ENCODE measurements at places on chromosomes 6 and 20.

GRCh38 chr6:119297049-119297448 is 52.5 kb downstream of the MAN1A1 start:
- no peak for DNase-seq

DNA sequence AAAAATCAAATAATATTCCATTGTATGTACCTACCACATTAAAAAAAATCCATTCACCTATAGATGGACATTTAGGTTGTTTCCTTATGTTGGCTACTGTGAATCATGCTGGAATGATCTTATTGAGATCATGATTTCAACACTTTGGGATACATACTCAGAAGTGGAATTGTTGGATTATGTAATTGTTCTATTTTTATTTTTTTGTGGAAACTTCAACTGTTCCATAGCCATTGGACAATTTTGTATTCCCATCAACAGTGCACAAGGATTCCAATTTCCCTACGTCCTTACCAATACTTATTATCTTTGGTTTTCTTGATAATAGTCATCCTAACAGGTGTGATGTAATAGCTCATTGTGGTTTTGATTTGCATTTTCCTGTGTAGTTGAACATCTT is 834.0 kb downstream of the MAFB start:
- DNase-seq: no peak

DNA sequence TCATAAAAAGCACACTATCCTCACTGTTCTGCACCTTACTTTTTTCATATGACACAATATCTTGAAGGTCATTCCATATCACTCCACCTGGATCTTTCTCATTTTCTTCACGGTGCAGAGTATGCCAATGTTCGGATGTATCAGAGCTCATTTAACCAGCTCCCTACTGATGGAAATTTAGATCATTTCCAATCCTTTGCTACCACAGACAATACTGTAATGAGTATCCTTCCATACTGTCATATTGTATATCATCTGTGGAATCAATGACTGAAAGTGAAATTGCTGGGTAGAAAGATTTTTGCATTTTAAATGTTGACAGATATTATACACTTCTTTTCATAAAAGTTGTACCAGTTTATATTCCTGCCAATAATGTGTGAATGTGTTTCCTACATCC is 2.2 kb upstream of the RAB44 start:
- no peak for DNase-seq

DNA sequence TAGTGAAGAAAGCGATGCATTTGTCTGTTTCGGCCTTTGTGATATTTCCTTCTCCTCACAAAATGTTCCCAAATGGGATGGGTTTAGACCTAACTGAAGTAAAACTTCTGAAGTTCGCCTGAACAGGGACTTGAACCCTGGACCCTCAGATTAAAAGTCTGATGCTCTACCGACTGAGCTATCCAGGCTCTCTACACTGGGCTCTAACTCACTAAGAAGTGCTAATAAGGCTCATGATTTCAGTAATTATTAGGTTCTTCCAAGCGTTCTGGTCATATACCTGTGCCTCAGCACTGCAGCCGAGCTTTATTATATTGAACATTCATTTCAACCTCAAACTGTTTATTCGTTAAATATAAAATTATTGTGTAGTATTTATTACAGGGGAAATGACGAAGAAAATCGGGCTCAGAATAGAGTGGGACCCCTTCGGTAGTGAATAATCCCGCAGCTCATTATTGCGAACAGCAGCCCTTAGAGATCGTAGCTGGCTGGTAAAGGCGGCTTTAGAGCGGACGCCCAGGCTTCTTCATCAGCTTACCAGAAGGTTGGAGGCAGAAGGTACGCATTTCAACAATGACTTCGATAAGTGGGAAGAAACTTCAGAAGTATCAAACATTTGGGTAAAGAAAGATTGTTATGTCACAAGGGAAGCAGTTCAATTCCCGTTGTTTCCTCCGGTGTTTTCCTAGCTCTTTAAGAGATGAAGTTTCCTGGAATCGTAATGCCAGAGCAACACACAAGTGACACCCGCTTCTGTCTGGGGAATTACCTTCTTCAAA is 119.0 kb upstream of the ZNF184 start:
- DNase-seq: peak; percentile 7

DNA sequence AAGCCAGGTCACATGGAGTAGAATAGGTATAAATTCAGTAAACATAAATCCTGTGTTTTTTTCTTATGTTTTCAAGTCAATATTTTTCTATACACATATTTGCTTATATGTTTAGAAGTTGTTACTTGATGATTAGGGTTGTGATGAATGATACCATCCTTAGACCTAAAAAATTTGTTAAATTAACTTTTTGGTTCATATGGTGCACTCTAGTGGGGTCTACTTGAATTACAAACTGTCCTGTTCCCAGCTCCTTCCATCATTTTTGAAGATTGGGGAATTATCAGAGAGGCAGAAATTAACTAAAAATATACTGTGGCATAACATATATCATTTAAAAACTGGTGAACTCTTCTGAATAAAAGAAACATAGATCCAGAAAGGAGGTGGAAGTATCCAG is 48.3 kb upstream of the RIPPLY2 start:
- DNase-seq: no peak

DNA sequence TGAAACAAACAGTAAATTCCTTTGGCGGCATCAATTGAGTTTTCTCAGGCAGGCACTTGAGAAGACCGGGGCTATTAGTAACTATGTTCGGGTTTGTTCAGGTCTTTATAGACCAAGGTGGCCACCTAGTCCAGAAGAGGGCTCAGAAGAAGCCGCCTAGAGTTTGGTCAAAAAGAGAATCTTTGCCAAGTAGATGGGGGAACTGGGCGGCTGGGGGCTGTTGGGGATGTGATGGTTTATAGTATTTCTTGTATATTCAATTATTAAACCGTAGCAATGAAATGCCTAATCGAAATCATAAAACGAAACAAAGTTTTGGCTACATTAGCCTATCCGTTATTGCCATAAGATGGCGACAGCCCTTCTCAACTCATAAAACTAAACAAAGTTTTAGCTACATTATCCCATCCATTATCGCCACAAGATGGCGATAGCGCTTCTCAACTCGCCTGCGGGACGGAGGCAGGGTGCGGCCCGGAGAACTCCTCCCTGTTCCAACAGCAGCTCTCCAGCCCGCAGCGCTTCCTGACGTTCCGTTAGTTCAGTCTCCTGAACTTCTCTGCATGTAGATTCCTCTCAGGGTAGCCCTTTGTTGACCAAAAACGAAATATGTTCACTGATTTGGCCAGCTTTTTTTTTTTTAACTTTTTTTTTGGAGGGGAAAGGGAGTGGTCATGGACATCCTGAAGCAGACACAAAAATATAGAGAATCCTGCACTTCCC is 120.5 kb upstream of the PRSS16 start:
- DNase-seq: peak; percentile 91

DNA sequence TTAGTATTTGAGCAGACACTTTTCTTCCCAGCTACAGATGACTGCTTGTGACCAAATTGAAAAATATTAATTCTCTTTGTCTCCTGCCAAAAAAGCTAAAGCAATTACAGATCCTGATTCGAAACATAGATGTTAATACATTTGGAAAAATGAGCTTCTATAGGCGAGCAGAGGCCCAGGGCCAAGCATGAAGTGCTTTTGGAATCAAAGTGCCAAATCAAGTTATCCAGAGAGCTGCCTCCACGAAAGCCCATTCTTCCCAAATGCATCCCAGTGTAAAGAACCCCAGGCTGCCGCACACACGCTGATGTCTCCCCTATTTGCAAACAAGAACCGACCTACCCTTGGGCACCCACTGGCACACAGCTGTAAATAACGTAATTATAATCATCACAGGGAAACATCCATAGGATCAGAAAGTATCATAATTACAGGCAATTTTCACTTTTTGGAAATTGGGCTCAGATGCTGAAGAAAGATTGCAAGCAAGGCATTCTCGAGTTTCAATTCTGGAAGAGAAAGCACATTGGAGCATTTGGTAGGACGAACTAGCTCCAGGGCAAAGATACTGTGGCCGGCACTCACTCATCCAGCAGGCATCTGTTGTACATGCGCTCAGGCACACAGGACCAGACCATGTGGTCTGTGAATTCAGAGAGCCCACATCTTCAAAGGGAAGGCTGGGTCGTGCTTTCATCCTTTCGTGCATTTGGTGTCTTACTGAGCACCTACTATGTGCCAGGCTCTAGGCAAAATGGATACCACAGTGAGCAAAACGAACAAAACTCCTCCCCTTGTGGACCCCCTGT is 45.9 kb downstream of the BMP7 start:
- DNase-seq: no peak

DNA sequence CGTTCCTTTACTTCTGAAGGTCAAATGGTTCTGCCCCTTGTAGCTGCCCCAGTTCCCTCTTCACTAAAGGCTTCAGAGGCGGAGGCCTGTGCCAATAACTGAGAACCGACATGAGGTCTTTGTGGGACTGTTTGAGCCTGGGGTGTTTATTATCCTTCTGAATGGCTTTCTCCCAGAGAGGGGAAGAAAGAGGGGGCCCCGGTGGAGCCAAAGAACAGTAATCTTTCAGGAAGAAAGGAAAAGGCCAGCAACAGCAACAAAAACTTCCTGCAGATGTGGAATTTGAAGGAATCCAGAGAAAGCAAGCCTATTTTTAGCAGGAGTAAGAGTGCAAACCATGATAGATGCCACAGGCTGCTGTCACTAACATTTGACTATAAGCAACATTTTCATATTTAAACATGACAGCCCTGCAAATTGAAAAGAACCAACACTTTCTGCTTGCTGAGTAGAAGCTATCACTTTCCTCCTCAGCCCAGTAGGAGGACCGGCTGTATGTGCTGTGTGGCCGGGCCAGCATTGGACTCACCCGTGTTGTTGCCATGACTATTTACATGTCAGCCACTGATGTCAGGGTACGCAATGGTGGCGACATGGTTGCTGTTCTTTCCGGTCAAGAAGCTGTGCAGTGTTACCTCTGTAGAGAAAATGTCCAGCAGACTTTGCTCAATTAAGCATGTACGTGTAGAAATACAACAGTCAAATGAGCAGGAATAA is 121.3 kb downstream of the SOBP start:
- no peak for DNase-seq

DNA sequence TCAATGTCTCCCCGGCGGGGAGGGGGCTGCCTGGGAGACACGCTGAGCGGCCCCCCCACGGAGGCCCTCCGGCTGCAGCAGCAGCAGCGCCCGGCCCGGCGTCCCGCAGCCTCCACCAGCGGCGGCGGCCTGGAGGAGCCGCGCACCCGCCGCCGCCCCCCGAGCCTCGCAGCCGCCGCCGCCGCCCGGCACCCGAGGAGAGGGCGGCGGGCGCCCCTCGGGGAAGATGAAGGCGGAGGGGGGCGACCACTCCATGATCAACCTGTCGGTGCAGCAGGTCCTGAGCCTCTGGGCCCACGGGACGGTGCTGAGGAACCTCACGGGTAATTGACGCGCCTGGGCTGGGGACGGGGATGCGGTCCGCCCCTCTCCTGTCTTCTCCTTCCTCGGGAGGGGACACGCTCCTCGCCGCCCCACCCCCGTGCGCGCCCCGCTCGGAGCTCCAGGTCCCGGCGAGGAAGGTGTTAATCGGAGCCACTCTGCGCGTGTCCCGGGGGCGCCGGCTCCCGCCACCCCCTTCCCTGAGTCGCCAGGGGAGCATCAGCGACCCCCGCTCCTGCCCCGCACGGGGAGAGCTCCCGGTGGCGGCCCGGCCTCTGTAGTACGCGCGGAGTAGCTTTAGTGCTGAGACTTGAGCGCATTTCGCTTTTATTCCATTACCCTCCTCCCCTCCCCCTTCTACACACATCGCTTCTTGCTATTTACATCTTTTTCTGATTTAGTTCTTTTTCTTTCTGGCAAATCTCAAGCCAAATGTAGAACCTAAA is 686 bp downstream of the TMEM170B start:
- DNase-seq: peak; percentile 21

DNA sequence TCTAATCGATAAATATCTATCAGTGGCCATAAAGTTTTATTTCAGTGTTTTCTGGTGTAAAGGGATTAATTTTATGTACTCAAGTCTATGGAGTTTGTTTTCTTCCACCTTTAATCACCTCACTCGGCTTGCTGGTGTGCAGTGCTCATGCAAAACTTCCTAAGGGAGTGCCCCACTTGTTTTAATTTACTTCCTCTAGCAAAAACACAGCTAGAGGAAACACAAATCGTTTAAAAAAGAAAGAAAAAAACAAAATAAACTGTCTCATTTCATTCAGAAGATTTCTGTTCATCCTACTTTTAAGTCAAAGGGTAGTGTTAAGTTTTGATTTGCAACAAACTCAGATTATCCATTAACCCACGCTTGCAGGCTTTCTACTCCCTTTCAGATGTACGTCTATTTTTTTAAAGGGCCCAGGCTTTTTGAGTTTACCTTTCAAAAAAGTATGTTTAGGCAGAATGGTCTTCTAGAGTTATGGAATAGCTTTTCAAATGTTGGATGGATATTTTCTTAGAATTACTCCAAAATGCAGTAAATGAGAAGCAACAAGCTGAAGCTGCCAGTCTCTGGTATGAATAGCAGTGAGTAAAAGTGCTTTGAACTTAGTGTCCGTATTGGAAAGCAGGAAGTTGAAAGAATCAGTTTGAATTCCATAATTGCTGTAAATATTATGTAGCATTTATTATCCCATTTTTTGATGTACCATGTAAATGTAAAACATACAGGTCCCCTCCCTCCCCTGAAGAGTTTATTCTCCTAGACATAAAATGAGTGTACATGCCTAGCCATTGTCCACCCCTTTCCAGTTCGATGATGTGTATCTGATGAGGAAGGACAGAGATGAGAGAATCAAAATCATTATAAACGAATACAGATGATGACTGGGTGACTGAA is 113.3 kb downstream of the SLC16A10 start:
- DNase-seq: no peak

DNA sequence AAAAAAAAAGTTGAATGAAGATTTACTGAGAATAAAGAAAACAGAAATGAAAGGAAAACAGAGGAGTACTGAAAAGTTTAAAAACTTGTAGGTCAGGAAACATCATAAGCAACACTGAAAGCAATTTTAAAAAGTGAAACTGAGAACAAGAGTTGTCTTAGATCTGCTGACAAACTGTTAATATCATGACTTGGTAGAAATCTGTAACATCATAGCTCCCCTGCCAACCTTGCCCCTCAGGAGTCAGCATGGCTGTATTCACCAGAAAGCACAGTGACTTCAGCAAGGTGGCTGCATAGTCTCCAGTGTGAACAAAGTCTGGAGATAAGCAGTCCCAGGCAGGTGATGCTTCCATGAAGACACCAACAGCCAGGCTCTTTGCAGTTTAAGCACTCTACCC is 5.3 kb downstream of the NAA20 start:
- peak; percentile 22 for DNase-seq

DNA sequence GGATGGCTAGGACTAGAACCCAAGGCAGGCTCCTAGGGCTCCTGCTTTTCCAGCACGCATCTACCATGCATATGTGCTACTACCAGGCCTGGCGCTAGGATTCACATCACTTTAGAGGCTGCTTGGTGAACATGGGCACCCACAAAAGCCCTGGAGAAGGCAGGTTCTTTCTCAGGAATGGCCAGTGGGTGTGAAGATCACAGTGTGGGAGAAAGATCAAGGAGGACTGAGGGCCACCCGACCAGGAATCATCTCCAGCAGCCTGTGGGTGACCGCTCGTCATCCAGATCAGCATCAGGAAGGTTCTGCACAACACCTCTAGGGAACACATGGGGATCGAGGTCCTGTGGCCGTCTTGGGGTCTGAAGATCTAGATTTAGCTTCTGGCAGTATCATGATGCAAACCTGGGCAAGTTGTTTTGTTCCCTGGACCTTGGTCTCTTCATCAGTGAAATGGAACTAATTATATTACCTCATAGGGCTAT is 27.3 kb downstream of the SRSF3 start:
- DNase-seq: no peak

GRCh38 chr20:63519668-63520503 is 679 bp upstream of the PPDPF start:
- DNase-seq: peak; percentile 71

All from activated CD4-positive, alpha-beta T cell treated with anti-CD3 and anti-CD28 coated beads, Interleukin-2, amount 10 ng/mL, durations not matched to agents 7 days and 5 days (primary cell).